ENCODE measurements at places on chromosomes 5 and 9.

DNA sequence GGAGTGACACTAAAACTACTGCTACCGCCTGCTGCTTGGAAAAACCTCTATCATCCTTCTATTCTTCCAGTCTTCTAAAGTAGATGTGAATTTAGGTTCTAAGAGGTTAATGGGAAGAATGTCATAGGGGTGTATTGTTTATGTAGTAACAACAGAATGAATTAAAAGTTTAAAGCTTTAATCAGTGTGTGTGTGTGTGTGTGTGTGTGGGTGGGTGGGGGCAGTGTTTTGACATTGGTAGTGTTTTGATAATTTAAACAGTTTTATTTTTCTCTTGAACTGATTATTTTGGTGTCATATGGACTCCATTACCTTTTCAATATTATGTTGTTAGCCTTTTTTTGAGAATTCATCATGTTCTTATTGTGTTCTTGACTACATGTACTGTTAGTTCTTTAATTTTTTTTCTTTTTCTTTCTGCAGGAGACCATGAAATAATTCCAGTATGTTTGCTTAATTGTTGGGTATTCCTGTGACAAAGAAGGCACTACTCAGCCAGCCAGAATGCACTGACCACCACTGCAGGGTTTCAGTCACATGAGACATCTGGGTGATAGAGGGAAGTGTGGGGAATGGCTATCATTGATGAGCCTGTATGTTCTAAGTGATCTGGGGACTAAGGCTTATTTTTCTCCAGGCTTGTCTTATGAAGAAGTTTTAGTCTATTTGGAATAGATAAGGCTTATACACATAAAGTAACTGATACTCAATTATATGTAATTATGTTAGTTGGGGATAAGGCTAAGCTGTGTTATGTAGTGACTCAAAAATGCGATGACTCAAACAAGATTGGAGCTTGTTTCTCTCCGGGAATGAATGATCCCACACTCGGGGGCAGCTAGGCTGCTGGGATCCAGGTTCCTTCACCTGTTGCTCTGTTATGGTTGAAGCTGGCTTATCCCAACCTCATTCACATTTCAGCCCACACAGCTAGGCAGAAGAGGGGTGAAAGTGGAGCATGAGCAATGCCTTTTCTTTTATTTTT is 50.2 kb upstream of the ACTBL2 start:
- no peak for DNase-seq

- no peak for DNase-seq
These were observed 767.7 kb downstream of the DTWD2 start for GRCh38 chr5:118220556-118221195.

DNA sequence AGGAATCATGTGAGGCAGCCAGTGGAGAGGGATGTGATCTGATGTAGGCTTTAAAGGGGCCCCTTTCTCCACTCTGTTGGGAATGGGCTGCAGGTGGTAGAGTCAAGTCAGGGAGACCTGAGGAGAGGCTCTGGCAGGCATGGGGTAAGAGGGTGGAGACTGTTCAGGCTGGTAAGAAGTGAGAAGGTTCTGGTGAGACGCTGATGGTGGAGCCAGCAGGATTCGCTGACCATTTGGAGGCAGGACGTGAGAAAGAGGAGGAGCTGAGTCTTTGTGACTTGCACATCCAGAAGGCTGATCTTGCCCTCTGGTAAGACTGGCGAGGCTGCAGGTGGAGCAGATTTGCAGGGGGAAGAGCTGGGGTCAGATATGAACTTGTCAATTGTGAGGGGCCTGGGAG is 248.0 kb downstream of the NSG2 start:
- no peak for DNase-seq

DNA sequence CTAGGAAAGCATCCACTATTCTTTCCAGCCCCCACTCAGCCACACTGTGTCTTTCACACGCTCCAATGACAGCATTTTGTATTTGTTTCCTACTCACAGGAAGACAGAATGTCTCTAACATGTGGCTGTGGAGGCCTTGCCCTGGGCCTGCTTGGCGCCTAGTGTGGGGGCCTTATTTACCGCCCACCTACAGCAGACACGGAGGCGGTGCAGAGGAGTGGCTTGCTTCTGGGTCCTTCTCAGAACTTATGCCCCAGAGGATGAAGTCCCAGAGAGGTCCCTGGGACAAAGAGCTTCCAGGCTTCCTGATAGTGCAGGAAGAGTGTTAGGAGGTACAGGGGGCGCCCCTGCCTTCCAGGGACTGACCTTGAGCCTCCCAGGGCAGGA is 8.5 kb upstream of the MRNIP start:
- no peak for DNase-seq

- peak; percentile 20 for DNase-seq
These were observed 11.3 kb downstream of the MYOZ3 start for GRCh38 chr5:150672237-150672883.
